ENCODE measurements at places on chromosomes 13 and 19.

GRCh38 chr19:41546961-41547360, 29.0 kb upstream of the CEACAM21 start:
- DNase-seq = no peak

GRCh38 chr19:42279902-42280814, 11.1 kb downstream of the CIC start:
- peak; percentile 66 for DNase-seq

- DNase-seq = no peak
These were observed 256.9 kb downstream of the TEX29 start for GRCh38 chr13:111577208-111577828.

DNA sequence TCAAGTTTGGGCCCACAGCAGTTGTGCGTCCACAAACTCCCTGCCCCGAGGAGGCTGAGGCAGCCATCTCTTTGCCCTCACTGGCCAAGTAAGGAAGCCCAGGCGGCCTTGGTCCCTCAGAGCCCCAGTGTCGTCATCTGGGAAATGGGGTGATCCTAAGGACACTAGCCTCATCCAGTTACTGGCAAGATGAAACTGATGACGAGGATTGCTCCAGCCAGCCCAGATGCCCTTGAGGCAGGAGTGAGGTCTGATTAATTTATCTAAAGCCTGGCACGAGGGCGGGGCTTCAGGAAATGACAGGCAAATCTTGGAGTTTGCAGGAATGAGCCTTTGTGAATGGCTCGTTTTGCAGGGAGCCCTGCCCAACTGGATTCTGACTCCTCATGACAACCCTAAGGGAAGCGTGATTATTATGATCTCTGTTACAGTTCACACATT, 5.6 kb downstream of the LIPE start:
- no peak for DNase-seq

DNA sequence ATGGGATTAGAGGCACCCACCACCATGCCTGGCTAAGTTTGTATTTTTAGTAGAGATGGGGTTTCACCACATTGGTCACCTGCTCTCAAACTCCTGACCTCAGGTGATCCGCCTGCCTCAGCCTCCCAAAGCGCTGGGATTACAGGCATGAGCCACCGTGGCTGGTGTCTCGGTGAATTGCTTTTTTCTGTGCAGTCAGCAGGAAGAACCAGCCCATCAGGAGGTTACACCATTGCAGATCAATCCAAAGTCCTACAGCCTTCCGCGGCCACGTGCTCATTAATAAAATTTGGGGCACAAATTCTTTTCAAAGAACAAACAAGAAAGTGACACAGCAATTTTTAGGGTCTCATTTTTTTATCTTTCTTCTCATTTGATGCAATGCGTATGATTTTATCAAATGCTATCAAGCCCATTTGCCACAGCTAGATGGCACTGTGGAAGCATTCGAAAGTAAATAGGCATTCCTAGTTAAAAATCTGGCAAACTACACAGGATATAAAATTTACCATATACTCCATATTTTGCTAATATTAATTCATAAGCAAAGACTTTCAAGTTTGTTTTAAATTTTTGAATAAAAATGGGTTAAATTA, 54.4 kb upstream of the ZNF835 start:
- no peak for DNase-seq

DNA sequence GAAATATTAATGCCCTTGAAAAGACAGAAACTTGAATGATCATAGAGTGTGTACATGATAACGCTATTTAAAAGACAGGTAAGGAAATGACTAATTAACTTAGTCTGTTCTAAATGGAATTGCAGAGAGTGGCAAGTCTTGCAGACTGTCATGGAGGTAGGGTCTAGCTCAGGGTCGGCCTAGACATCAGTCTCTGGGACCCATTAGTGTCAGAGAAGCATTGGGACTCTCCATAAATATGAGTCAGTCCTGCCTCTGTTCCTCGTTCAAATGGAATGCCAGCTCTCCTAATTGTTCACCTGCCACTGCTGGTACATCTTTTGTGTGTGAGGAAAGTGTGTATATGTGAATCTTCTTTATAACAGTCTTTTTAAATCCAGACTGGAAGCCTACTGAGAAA, 28.0 kb downstream of the PCDH20 start:
- DNase-seq = no peak

GRCh38 chr13:72435251-72435650, 292.2 kb downstream of the MZT1 start:
- no peak for DNase-seq

DNA sequence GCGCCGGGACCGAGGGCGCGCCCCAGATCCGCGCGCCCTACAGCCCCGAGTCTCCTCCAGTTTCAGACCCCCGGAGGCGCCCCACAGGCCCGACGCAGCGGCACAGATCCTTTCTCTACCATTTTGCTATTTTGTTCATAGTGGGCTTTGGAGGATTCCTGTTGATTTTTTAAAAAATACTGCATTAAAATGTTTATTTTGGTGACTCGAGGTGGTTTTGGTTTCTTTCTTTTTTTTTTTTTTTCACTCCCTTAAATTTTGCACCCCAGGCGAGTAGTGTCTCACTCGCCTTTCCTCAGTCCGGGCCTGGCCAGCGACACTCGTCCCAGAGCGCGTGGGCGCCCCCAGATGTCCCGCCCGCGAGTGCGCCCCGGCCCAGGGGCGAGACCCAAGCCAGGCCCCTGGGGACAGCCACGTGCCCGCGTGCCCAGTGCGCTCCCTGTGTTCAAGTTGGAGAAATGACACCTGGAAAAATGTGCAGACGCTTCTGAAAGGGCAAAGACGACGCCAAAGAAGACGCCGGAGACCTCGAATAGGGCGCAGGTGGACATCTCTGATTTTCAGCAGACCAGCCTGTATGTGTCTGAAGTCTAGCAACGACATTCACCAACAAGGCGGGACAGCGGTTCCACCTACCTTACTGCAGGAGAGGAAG, 471 bp upstream of the INSR start:
- no peak for DNase-seq

DNA sequence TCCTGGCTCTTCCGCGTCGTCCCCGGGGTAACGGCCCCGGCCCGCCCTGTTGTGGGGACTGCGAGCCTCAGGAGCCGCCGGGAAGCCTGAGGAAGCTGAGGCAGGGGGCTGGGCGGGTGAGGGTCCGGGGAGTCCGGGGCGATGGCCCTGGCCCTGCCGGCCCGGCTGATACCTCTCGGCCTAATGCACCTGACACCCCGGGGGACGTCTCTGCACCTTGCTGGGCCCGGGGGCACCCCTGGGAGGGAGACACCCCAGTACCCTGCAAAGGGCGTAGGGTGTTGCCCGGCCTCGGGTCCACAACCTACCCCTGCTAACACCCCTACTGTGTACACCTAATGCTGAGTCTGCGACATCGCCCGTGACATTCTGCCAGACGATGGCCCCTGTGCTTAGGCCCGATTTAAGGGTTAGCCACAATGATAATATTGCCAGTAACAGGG, 410 bp downstream of the PIN1 start:
- DNase-seq = no peak

- no peak for DNase-seq
These were observed 406 bp upstream of the EID2B start for GRCh38 chr19:39533003-39533512.

- DNase-seq = no peak
These were observed 764 bp downstream of the UPF1 start for GRCh38 chr19:18832306-18833140.

GRCh38 chr19:19482809-19483596, 32.3 kb downstream of the TSSK6 start:
- DNase-seq = no peak

DNA sequence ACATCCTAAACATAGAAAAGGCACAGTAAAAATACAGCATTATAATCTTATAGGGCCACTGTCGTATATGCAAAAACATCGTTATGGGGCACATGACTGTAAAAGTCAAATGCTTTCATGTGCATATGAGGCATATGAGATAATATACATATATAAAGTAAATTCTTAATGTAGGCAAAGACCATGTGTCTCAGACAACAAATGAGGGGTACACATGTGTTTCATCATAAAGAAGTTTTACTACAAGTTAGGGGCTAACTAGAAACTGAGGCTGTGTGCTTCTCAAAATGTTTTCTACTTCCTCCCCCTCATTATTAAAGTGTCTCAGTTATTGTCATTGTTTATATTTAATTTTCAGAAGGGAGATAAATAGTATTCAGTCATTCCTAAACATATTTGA, 309.6 kb downstream of the SHISA2 start:
- DNase-seq = no peak
